Immature natural killer cell (primary cell): ENCODE measurements at places on chromosomes 12 and 14. TPM values are rescaled to one million over a fixed set of nuclear protein-coding genes. Genes with fewer than 3 reads are reported as not detected.

- DNase-seq, result no peak
- no peak overlapping the region for H3K27ac ChIP-seq
- H3K4me3 ChIP-seq, result no peak overlapping the region
- H3K27me3 ChIP-seq, result no peaks in the 10 kb centered on the region
These were observed 5.8 kb downstream of the NUMB start for GRCh38 chr14:73452341-73453186.

DNA sequence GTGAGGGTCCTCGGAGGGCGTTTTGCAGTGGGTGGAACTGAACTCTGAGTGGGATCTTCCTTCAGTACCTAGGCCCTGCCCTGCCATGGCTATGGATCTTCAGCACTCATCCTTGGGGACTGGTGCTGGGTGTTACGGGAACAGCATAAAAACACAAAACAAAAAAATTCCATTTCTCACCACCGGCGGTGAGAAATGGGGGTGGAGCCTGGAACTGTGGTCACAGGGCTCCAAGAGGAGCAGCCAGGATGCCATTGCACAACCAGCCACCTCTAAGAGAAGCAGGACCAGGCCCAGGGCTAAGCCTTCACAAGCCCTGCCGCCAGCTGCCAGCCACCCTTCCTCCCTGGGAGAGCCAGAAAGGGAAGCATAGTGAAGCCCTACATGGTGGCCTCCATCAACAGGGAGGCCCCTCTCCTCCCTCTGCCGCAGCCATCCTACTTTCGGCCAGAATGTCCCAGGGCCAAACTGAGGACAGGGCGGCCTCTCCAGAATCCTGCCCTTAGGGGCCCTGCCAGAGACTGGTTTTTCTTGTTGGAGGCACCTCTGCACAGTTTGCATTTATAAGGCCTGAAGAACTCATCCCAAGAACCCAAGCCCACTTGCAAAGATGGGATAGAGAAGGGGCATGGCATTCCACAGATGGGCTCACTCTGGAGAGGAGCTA, 76.5 kb downstream of the VCPKMT start:
- peak overlapping the region; percentile 77 for H3K4me3 ChIP-seq
- peaks cover 66% of the 10 kb centered on the region for H3K4me1 ChIP-seq
- H3K36me3 ChIP-seq, result peaks cover 23% of the 10 kb centered on the region
- peaks cover 2% of the 10 kb centered on the region for H3K27me3 ChIP-seq

DNA sequence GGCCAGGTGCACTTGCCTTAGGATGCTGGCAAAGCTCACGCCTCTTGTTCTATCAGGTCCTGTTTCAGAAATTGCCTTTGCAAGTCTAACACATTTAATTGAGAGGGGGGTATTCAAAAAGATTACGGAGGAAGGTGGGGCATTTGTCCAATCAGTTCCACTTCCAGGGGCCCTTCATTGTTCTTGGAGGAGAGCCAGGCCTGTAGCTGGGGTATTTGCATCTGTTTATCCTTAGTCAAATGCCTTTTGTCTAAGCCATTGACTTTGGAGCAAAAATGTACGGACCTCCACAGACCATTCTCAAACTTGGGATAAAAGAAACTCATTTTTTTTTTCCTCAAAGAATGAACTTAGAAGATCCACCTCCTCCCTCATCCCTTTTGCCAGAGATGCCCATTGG, 582.0 kb downstream of the BCL11B start:
- H3K36me3 ChIP-seq, result no peaks in the 10 kb centered on the region
- no peak overlapping the region for H3K4me3 ChIP-seq
- no peak for DNase-seq
- H3K27ac ChIP-seq, result no peak overlapping the region
- H3K27me3 ChIP-seq, result peaks cover 4% of the 10 kb centered on the region
- no peaks in the 10 kb centered on the region for H3K4me1 ChIP-seq

DNA sequence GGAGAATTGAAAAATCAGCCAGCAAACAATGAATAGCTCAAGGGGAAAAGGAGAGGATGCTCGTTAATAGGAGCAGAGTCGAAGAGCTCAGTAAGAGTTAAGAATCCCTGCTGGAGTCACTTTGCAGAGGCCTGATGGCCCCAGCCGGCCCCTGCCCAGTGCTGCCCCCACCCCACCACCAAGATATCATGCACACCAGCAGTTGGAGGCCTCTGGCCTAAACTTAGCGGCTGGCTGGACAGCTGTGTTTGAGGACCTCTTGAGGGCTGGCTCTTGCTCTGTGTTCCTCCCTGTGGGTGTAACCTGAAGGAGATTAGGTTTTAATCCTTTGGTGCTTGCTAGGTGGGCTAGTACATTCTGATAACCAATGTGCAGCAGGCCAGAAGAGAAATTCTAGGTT, 142.0 kb downstream of the PLXNC1 start:
- no peak overlapping the region for H3K4me3 ChIP-seq
- H3K36me3 ChIP-seq, result peaks cover 15% of the 10 kb centered on the region
- no peak for DNase-seq

GRCh38 chr14:71029236-71029781, 122.0 kb downstream of the PCNX1 start:
- H3K36me3 ChIP-seq, result peaks cover 48% of the 10 kb centered on the region
- peaks cover 3% of the 10 kb centered on the region for H3K27me3 ChIP-seq
- no peak overlapping the region for H3K27ac ChIP-seq
- DNase-seq, result no peak

DNA sequence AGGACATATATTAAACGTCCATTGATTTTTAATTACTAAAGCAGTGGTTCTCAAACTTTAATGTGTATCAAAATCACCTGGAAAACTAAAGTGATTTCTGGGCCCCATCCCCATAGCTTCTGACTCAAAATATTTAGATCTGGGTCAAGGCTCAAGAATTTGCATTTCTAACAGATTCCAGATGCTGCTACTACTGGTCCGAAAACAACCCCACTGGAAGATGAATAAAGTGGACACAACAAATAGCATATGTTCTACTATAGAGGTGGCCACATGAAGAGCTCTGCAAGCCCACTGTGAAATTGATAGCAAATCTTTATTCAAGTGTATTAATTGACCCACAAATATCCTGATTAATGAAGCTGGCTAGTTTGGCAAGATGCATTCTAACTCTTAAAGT, 69.4 kb downstream of the SPATA7 start:
- no peak overlapping the region for H3K4me3 ChIP-seq
- H3K27me3 ChIP-seq, result no peaks in the 10 kb centered on the region
- no peaks in the 10 kb centered on the region for H3K4me1 ChIP-seq
- H3K27ac ChIP-seq, result no peak overlapping the region
- peaks cover 48% of the 10 kb centered on the region for H3K36me3 ChIP-seq

DNA sequence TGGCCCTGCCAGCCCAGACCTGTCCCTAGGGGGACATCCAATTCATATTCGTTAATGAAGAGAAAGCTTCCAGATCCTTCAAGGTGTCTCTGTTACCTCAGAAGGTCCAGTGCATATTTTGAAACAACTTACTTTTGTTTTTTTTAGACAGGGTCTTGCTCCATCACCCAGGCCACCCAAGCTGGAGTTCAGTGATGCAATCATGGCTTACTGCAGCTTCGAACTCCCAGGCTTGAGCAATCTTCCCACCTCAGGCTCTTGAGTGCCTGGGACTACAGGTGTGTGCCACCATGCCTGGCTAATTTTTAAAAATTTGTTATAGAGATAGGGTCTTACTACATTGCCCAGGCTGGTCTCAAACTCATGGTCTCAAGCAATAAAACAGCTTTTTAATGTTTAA, 48.4 kb downstream of the B4GALNT3 start:
- H3K4me3 ChIP-seq, result no peak overlapping the region
- no peaks in the 10 kb centered on the region for H3K36me3 ChIP-seq
- H3K27ac ChIP-seq, result no peak overlapping the region

GRCh38 chr14:51023964-51024363, 70.9 kb downstream of the TRIM9 start:
- no peaks in the 10 kb centered on the region for H3K4me1 ChIP-seq
- H3K36me3 ChIP-seq, result no peaks in the 10 kb centered on the region
- no peak overlapping the region for H3K4me3 ChIP-seq
- H3K27ac ChIP-seq, result no peak overlapping the region
- DNase-seq, result no peak

DNA sequence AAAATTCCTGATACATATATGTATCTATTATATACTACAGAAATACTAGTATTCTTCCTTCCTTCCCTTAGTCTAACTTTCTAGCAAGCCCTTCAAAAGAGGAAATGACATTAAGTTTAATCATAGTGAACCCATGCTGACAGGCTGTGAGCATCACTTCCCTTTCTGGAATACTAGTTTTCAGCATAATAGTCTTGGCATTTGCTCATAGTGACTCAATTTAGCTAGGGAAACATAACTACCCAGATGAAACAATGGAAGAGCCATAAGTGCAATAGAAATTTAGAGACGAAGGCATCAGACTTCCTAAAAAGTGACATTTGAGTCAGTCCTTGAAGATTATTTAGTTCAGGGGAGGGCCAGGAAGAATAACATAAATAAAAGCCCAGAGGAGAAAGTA, 184.5 kb upstream of the CRY1 start:
- no peak for DNase-seq
- no peaks in the 10 kb centered on the region for H3K4me1 ChIP-seq
- no peak overlapping the region for H3K27ac ChIP-seq
- no peaks in the 10 kb centered on the region for H3K36me3 ChIP-seq

DNA sequence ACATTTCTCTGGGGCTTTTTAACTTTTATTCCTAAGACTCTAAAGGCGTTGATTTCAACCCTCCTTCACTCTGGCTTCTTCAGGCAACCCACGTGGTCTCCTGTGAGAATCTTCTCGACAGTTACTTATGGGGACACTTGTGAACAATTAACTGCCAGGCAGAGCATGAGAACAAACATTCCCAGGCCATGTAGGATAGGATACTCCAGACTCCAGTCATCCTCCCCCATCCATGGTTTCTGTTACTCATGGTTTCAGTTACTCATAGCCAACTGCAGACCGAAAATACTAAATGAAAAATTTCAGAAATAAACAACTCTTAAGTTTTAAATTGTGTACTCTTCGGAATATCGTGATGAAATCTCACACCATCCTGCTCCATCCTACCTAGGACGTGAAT, 19.5 kb downstream of the GPR68 start:
- H3K36me3 ChIP-seq, result peaks cover 20% of the 10 kb centered on the region
- H3K4me1 ChIP-seq, result peaks cover 94% of the 10 kb centered on the region
- no peak for DNase-seq
- peak overlapping the region; percentile 96 for H3K27ac ChIP-seq
- H3K4me3 ChIP-seq, result no peak overlapping the region

GRCh38 chr14:62709773-62710172, 335.5 kb downstream of the KCNH5 start:
- no peak for DNase-seq
- no peak overlapping the region for H3K4me3 ChIP-seq
- H3K27me3 ChIP-seq, result no peaks in the 10 kb centered on the region
- H3K27ac ChIP-seq, result no peak overlapping the region
- no peaks in the 10 kb centered on the region for H3K4me1 ChIP-seq

- H3K27me3 ChIP-seq, result peaks cover 18% of the 10 kb centered on the region
- no peak overlapping the region for H3K4me3 ChIP-seq
These were observed 435.7 kb upstream of the DCN start for GRCh38 chr12:91618281-91618680.

- peaks cover 10% of the 10 kb centered on the region for H3K4me1 ChIP-seq
- no peaks in the 10 kb centered on the region for H3K36me3 ChIP-seq
- peaks cover 28% of the 10 kb centered on the region for H3K27me3 ChIP-seq
- DNase-seq, result no peak
These were observed at the start of gene MSI1 for GRCh38 chr12:120368789-120369602. MSI1 (minus strand) TSS chr12:120369164; CDS start chr12:120369091, 73 bp downstream.

GRCh38 chr12:123941624-123942237, 30.9 kb downstream of the CCDC92 start:
- no peak overlapping the region for H3K27ac ChIP-seq
- peaks cover 9% of the 10 kb centered on the region for H3K27me3 ChIP-seq
- peaks cover 33% of the 10 kb centered on the region for H3K4me1 ChIP-seq
- peaks cover 36% of the 10 kb centered on the region for H3K36me3 ChIP-seq

The TCL1B gene
- not detected for polyA plus RNA-seq

The OR10A7 gene
- not detected for polyA plus RNA-seq

The KRT5 gene
- polyA plus RNA-seq, result not detected

The OR4Q3 gene
- not detected for polyA plus RNA-seq

The COX8C gene
- polyA plus RNA-seq, result not detected
